CD4-positive, alpha-beta memory T cell (primary cell): ENCODE measurements at places on chromosomes 12 and 14. TPM values are rescaled to one million over a fixed set of nuclear protein-coding genes. Genes with fewer than 3 reads are reported as not detected.

DNA sequence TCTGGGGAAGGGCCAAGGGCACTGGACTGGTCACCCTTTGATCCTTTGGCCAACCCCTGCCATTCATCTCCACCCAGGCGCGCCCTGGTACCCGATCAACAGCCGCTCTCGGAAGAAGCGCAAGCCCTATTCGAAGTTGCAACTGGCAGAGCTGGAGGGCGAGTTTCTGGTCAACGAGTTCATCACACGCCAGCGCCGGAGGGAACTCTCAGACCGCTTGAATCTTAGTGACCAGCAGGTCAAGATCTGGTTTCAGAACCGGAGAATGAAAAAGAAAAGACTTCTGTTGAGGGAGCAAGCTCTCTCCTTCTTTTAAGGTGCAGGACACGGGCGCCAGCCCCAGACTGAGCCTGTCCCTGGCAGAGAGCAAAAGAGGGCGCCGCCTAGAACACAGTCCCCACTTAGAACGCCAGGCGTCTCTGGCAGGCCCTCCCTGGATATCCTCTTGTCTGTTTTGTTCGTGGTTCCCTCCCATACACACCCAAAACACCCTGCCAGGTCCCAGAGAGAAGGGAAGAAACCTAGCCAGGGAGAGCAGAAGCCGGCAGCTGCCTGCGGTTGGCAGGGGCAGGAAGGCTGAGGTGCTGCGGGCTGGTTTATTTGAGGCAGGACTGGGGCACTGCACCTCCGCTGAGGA, 1.7 kb downstream of the HOXC12 start:
- no peak for DNase-seq
- no peak overlapping the region for H3K27ac ChIP-seq
- peaks cover 18% of the 10 kb centered on the region for H3K4me1 ChIP-seq
- H3K27me3 ChIP-seq, result peaks cover 90% of the 10 kb centered on the region

The SMAGP gene
- 5.5 TPM for total RNA-seq

The TTLL5 gene
- 25.3 TPM for total RNA-seq

DNA sequence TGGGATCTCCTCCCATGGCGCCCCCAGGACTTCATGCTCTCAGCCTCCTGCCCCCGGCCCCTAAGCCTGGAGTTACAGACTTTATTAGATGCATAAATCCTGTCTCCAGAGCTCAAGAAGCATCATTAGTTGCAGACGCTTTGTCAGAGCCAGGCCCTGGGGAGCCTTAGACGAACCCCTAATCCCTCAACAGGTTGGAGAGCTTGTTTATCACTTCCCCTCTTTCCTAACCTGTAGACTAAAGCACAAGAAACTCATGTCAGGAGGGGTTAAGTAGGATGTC, 260 bp upstream of the NPFF start:
- no peak for DNase-seq
- H3K4me1 ChIP-seq, result peaks cover 10% of the 10 kb centered on the region
- no peak overlapping the region for H3K4me3 ChIP-seq
- no peak overlapping the region for H3K27ac ChIP-seq

GRCh38 chr12:128698301-128698972, 125.3 kb downstream of the SLC15A4 start:
- H3K27me3 ChIP-seq, result no peaks in the 10 kb centered on the region
- no peaks in the 10 kb centered on the region for H3K36me3 ChIP-seq
- no peak overlapping the region for H3K4me3 ChIP-seq

The BEST3 gene
- not detected for total RNA-seq

GRCh38 chr14:74507840-74508239, 14.3 kb downstream of the ISCA2 start:
- no peaks in the 10 kb centered on the region for H3K4me1 ChIP-seq
- H3K36me3 ChIP-seq, result no peaks in the 10 kb centered on the region
- no peak for DNase-seq
- H3K27me3 ChIP-seq, result no peaks in the 10 kb centered on the region
- no peak overlapping the region for H3K27ac ChIP-seq

GRCh38 chr12:80282761-80283160, 161.3 kb upstream of the PTPRQ start:
- DNase-seq, result no peak
- H3K4me1 ChIP-seq, result no peaks in the 10 kb centered on the region
- no peak overlapping the region for H3K4me3 ChIP-seq

DNA sequence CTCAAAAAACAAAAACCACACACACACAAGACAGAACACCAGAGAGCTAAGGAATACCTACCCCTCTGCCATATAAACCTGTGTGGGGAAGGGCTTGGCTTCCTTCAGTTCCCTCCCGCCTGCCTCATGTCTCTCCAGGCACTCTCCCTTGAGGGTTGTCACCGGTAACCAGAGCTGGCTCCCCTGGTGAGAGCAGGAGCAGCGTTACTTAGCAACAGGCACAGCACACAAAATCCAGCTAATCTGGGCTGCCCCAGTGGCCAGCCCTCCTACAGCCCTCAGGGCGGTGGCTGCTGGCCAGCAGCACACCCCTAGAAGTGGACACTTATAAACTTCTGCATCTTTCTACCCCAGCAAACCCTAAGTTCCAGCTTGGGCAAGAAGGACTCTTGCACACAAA, 21.6 kb upstream of the NR4A1 start:
- H3K4me1 ChIP-seq, result peaks cover 34% of the 10 kb centered on the region
- no peak overlapping the region for H3K4me3 ChIP-seq

The ANKRD52 gene
- 44.5 TPM for total RNA-seq

GRCh38 chr14:94752591-94753436, 17.1 kb downstream of the GSC start:
- H3K4me1 ChIP-seq, result no peaks in the 10 kb centered on the region
- no peaks in the 10 kb centered on the region for H3K27me3 ChIP-seq
- H3K36me3 ChIP-seq, result no peaks in the 10 kb centered on the region
- no peak overlapping the region for H3K4me3 ChIP-seq
- no peak overlapping the region for H3K27ac ChIP-seq
- no peak for DNase-seq
